ENCODE measurements at places on chromosomes 3 and 15.

GRCh38 chr3:194880940-194881925 is 195.6 kb downstream of the FAM43A start:
- no peak for DNase-seq

- no peak for DNase-seq
Measured at GRCh38 chr3:192207651-192208050, 519.7 kb downstream of the FGF12 start.

GRCh38 chr15:90838139-90838538 is 30.2 kb upstream of the FURIN start:
- DNase-seq, result no peak

DNA sequence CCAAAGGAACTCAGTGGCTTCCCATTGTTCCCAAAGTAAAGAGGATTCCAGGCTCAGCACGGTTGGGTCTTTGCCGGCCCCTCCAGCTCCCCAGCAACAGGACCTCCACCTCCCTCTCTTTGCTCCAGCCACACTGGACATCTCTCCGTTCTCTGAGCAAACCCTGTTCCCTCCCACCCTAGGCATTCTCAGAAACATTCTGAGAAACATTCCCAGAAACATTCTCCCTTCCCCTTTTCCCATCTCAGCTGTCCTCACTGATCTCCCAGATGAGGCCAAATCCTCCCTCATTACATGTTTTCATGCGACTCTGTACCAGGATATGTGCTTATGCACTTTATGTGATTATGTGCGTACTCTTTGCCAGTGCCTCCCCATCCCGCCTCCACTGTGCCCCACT is 14.1 kb downstream of the CCDC33 start:
- DNase-seq, result no peak

GRCh38 chr3:154060238-154061000 is 60.8 kb upstream of the ARHGEF26 start:
- no peak for DNase-seq

GRCh38 chr3:107975529-107976201 is 115.2 kb downstream of the CD47 start:
- no peak for DNase-seq

DNA sequence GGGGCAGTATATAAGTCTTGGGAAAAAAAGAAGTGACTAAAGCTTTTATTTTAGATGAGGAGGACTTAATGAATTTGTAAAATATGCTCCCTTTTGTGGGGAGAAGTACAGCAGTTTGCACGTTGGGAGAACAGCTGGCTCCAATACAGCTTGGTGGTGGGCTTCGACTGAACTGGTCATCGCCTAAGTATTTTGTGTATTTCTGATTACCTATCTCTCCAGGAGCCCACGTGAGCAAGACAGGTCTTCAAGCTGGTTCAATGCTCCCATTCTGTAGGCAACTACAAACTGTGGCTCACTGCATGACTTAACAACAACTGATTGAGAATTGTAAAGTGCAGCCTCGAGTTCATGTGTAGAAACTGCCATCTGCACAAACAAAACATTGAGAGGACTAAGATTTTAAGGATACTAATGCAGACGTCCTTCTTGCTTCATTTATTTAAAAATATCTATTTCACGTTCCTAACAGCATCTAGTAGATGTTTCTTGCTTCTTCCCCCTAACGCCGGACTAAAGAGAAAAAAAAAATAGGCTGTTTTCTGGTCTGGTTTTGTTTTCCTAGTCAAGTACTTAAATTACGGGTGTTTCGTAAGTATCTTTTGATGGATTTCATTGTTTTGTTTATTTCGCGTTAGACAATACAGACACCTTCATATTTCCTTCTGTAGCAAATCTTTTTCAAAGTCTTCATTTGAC is 1.4 kb upstream of the GREM1 start:
- no peak for DNase-seq

DNA sequence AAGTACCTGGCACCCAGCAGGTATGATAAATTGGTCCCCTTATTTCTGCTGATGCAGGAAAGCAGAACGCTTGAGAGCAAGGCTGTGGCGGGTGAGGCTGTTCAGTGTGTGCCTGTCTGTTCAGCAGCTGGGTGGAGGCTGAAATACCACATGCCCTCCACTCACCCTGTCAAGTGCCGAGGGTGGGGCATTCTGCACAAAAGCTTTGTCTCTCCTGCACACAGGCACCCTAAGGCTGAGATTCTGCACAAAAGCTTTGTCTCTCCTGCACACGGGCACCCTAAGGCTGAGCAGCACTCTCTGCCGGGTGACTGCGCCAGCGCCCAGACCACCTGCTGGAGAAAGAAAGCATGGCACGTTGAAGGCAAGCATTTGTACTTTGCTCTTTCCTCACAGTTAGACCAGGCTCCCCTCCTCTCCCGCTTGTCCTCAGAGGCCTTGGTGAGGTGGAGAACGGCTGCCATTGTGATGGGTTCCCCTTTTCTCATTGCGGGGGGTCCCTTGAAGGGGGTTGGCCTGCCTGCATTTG is 97.5 kb downstream of the BDH1 start:
- no peak for DNase-seq

DNA sequence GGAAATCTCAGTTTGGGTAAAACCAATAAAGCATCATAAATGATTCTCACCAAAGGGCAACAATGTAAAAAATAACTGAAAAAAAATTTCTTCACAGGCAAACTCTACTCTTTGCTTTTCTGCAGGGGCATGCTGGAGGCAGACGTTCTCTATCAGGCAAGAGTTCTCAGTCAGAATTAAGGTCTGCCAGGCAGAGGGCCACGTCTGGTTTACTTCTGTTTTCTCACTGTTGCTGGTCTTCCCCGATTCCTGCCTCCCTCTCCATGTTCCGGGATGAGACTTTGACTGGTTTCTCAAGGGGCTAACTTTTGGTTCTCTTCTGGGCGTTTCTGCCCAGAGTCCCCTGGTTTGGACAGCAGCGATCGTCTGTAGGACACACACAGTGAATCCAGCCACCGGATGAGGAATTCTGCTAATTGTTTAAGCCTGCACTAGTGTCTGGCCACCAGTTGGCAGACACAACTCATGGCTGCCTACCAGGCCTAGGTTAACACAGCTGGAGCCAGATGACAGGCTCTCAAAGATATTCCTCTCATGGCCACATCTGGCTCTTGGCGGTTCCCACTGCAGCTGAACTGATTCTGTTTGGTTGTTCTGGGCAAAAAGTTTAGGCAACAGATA is 273.1 kb downstream of the FOXP1 start:
- DNase-seq, result no peak

GRCh38 chr3:11140030-11140712 is 14.1 kb upstream of the HRH1 start:
- DNase-seq, result peak; percentile 75

DNA sequence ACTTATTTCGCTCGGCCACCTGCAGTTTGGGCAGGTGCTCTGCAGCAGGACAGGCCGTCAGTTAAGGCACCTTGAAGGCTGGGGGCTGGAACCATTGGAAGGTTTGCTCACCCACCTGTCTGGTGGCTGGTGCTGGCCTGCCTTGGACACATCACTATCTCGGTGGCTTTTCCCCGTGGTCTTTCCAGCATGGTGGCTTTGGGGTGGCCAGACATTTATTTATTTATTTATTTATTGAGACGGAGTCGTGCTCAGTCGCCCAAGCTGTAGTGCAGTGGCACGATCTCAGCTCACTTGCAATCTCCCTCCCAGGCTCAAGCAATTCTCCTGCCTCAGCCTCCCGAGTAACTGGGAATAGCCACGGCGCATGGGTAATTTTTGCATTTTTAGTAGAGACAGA is 11.7 kb downstream of the ISG20 start:
- no peak for DNase-seq

GRCh38 chr3:110430146-110430545 is 641.5 kb upstream of the NECTIN3 start:
- no peak for DNase-seq

- no peak for DNase-seq
Measured at GRCh38 chr15:55742498-55742926, 440 bp downstream of the PRTG start.

- no peak for DNase-seq
Measured at GRCh38 chr3:197219619-197220018, 78.8 kb downstream of the DLG1 start.

DNA sequence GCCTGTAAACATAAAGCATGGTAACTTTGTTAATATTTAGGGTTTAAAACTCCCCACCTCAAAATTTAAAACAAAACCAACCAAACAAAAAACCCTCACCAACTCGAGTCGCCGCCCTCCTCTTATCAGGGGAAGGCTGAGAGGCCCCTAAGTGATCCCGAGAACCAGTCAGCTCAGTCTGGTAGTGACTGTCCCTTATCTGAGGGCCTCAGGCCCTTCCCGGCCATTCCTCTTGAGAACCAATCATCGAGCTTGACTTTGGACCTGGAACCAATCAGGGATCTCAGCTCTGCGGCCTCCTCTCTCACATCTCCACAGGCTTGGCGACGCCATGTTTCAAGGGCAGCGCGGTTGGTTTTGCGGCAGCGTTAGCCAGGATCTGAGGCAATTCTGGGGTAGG is at the start of gene TERB2:
TERB2 (plus strand) TSS at position 300 of the 400 bp plus-strand sequence; CDS start at position 332, 32 bp downstream.
- no peak for DNase-seq

GRCh38 chr3:143349455-143349854 is 229.9 kb downstream of the CHST2 start:
- no peak for DNase-seq

DNA sequence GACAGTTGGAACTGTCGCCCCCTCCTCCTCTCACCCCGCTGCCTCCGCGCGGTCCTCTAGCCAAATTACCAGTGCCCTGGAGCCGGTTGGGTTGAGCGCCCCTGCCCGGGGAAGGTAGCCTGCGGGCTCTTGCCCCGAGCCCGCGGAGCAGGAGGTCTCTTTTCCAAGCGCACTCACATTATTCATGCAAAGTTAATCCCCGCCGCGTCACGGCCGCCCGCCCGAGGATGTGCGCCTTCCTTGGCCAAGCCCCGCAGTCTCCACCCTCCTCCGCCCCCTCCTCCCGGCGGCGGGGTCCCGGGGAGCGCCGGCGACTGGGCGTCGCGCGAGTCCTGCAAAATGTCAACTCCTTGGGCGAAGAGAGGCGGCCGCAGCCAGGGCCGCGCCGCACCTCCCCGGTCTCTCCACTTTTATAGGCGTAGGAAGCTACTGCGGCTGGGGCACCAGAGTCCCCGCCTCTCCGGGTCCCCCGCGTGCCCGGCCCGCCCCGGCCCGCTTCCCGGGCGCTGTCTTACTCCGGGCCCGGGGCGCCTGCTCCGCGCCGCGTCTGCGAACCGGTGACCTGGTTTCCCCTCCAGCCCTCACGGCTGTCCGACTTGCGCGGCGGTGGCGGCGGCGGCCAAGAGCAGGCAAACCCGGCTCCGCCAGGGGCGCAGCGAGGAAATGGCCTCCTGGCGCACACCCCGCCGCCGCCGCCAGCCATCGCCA is at the start of gene THRB:
THRB (minus strand) TSS at position 233 of the 708 bp plus-strand sequence.
- peak; percentile 72 for DNase-seq

GRCh38 chr15:70092464-70093027 is 5.2 kb downstream of the TLE3 start:
- DNase-seq, result no peak

DNA sequence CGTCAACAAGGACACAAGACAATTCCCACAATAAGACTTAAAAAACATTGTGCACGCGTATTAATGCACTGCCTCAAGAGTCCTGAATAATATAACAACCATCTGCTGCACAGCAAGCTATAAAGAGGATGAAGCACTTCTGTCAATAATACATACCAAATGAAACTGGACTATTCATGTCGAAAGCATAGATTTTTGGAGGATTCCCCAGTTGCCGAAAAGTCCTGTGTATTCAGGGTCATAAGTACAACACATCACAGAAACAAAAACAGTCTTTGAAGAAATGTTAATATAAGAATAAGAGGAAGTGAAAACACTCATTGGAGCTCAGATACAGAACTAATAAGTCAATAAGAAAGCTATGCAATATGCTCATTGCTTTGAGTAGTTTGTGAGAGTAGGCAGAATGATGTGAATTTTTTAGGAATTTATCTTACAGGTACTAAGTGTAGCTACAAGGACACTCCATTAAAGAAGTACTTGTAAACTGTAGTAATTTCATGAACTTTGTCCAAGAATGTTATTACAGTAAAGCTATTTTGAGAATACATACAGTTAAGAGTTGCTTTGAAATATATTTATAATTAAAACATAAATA is 31.6 kb downstream of the CBLB start:
- DNase-seq, result no peak

DNA sequence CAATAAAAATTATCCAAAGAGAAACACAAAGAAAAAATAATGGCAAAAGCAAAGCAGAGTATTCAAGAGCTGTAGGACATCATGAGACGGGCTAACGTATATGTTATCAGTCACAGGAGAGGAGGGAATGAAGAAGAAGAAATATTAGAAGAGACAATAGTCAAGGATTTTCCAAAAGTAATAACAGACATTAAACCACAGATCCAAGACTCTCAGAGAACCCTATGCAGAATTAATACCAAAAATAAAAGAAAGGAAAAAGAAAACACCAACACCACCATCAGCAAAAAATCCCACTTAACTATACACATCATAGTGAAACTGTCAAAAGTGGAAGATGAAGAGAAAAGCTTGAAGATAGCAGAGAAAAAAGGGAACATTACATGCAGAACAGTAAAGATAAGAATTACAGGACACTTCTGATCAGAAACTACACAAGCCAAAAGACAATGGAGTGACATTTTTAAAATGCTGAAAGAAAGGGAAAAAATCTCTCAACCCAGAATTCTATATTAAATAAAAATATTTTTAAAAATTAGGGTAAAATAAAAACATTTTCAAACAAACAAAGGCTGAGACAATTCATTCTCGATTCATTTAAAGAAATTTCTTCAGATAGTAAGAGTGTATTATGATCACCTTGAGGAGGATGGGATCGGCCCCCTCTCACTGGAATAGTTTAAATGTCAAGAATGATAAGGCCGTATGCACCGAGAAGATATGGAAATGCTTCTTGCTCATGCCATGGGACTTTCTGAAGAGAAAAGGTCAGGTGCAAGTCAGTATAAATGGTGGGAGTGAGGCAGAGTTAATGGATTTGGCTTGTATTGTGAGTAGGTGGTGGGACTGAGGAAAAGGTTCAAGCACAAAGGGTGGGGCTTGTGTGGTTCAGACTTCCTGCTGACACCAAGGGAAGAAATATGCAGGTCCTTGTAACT is 28.5 kb downstream of the TM2D3 start:
- no peak for DNase-seq

DNA sequence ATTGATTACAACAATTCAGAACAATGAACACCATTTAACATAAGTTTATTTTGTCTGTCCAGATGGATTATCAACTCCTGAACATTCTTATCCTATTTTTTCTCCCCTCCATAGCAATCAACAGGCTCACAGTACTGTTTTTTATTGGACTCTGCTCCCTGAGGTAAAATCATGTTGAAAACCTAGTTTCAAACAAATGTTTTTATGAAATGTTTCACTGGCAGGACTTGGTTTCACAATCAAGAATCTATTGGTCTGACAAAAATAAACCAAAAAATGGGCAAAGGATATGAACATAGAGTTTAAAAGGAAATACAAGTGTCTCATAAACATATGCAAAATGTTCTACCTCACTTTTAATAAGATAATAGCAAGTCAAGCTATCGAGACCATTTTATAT is 2.6 kb upstream of the MYRIP start:
- no peak for DNase-seq

DNA sequence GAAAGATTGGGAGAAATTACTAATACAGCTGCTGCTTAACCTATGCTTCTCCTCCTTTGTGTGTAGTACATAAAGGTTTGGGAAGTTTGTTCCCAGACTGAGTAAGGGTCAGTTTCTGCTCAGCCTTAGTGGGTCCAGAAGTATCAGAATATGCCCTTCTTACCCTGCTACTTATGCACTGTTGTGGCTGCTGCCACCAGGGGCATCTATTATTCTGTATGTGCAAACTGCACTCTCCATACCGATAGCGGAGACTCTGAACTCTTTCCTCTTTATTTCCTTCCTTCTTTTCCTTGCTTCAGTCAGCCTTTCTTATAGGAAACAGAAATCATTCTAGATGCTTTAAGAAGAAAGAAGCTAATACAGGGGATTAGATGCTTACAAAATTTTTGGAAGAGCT is 4.0 kb downstream of the NEDD4 start:
- no peak for DNase-seq

All from LoVo (cell line).